Right lung (tissue), 10 donors: ENCODE measurements at places on chromosomes 12 and 14. TPM values are rescaled to one million over a fixed set of nuclear protein-coding genes. Genes with fewer than 3 reads are reported as not detected.

KRT5 gene
- 0.29 TPM for polyA plus RNA-seq

ESPL1 gene
- polyA plus RNA-seq, result 13.1 TPM

GALNT9 gene
- polyA plus RNA-seq, result 3.0 TPM

ANAPC5 gene
- 181 TPM for polyA plus RNA-seq

C12orf54 gene
- polyA plus RNA-seq, result 0.49 TPM

PRH2 gene
- polyA plus RNA-seq, result 0.72 TPM

ALG10B gene
- polyA plus RNA-seq, result 12.4 TPM

RFX4 gene
- polyA plus RNA-seq, result not detected

ADAM21 gene
- 0.89 TPM for polyA plus RNA-seq

OTUB2 gene
- polyA plus RNA-seq, result 3.9 TPM

CD4 gene
- 73.5 TPM for polyA plus RNA-seq

TMEM63C gene
- polyA plus RNA-seq, result 1.2 TPM

PLBD1 gene
- 34.1 TPM for polyA plus RNA-seq

TRHDE gene
- polyA plus RNA-seq, result 2.8 TPM

LRRC10 gene
- polyA plus RNA-seq, result not detected

CBX5 gene
- 110 TPM for polyA plus RNA-seq

MYF5 gene
- polyA plus RNA-seq, result not detected

- DNase-seq, result no peak
Observed at GRCh38 chr12:42474391-42474790, 115.2 kb downstream of the PRICKLE1 start.

DNA sequence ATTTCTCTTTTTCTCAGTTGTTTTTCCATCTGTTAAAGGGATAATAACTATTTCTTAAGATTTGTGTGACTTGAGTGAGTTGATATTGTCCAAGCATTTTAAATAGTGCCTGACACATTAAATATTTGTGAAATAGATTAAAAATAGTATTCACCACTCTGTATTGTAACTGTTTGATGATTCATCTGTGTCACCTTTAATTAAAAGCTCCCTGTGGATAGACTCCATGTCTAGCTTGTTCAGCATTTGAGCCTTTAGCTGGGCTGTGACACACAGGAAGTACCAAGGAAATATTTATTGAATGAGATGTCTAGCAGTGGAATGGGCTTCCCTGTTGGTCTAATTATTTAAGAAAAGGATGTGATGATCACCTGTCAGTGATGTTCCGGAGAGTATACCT is 1.8 kb upstream of the GLIPR1L2 start:
- no peak for DNase-seq

DNA sequence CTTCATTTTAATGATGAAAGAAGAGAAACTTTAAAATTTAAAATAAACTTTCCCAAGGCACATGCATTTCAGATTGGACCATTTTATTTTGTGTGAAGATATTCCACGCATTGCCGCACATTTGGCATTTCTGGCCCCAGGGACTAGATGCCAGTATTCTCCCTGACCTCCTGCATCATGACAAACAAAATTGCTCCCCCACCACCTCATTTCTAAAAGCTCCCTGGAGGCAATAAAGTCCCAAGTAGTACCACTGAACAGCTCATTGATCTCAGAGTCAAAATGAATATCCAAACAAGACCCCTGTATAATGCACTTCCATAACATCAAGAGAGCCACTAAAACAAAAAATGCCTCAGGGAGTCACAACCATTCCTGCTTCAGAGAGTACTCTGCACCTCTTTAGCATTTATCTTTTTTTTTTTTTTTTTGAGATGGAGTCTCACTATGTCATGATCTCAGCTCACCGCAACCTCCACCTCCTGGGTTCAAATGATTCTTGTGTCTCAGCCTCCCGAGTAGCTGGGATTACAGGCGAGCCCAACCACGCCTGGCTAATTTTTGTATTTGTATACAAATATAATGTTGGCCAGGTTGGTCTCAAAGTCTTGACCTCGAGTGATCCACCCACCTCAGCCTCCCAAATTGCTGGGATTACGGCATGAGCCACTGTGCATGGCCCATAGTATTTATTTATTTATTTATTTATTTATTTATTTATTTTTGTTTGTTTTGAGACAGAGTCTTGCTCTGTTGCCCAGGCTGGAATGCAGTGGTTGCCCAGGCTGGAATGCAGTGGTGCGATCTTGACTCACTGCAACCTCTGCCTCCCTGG is 48.8 kb upstream of the RASSF3 start:
- no peak for DNase-seq

GRCh38 chr12:46406352-46407027 is 33.9 kb upstream of the SLC38A2 start:
- DNase-seq, result no peak

- DNase-seq, result peak; percentile 82
Observed at GRCh38 chr14:22338917-22339715, 249.9 kb downstream of the DAD1 start.

DNA sequence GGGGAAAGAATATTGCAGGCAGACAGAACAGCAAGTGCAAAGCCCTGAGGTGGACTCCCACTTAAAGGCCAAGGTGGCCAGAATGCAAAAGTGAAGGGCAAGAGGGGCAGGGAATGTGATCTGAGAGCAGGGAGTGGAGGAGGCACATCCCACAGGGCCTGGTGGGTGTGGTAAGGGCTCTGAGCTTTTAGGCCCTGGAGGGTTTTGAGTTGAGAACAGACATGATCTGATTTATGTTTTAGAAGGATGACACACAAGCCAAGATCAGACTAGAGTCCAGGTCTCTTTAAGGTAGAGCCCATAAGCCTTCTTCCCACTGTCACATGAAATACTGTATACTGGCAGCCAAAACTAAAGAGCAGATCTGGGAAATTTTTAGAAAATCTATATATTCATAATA is 162.5 kb downstream of the SLC38A4 start:
- DNase-seq, result no peak

GRCh38 chr12:6345319-6346091 is 3.6 kb upstream of the TNFRSF1A start:
- DNase-seq, result no peak

DNA sequence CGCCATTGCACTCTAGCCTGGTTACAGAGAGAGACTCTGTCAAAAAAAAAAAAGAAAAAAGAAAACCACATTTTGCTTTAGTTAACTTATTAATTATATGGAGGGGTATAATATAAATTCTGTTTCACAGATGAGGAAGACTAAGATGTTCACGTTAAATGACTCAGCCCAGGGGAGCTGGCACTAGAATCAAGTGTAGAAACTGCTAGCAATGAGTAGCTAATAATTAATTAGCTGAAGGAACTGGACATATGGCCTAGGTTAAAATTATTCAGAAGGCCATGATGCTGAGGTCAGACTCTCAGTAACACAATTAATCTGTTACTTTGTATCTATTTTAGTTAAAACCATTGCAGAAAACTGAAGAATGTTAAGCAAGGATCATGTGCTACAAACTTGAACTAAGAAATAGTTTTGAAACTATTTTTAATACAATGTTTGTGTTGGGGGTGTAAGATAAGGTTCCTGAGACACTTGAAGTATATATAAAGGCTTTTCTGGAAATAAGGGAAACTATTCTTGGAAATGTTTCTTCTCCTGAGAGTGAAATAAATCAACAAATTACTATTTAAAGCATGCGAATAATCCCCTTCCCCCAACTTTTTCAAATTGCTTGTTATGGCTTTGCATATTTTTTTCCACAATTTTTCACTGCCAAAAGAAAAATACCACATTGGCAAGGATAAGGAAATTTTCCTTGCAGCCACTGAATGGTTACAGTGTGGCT is 589.3 kb downstream of the SOX5 start:
- no peak for DNase-seq

- no peak for DNase-seq
Observed at GRCh38 chr14:76274324-76274723, 101.6 kb upstream of the ESRRB start.

DNA sequence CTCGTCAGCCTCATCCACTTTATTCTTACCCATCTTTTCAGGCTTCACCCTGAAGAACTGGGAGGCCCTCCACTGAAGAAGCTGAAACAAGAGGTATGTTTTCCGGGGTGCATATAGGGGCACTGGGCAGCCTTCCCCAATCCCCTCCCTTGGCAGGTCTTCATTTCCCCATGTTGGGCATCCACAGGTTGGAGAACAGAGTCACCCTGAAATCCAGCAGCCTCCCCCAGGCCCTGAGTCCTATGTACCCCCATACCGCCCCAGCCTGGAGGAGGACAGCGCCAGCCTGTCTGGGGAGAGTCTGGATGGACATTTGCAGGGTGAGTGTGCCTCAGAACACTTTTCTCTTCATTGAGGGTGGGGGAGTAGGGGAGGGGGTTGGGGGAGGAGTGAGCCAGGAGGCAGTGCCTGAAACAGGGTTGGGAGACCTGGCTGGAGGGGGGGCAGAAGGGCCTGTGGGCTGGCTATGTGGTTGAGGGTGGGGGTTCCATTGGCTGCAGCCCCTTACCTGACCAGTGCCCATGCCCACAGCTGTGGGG is 4.0 kb downstream of the NAB2 start:
- DNase-seq, result no peak

GRCh38 chr12:67598598-67598997 is 49.9 kb upstream of the DYRK2 start:
- no peak for DNase-seq

GRCh38 chr12:132247718-132248452 is 81.5 kb downstream of the GALNT9 start:
- no peak for DNase-seq

DNA sequence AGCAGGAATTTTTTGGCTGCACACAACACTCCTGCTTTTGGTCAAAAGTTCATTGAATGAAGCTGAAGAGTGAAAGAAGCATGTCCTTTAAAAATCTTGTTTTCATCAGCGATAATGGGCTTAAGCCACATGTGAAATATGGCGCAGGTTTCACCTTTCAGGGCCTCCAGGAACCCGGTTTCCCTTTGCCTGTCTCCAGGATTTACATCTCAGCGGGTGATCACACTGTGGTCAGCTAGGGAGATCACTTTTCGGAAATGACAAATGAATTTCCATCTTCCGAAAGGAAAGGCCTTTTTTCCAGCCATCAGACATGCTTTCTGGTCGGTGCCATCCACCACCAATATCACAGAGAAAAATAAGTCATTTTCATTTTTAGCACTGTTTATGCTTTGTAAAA is 727.1 kb upstream of the TBX3 start:
- no peak for DNase-seq

DNA sequence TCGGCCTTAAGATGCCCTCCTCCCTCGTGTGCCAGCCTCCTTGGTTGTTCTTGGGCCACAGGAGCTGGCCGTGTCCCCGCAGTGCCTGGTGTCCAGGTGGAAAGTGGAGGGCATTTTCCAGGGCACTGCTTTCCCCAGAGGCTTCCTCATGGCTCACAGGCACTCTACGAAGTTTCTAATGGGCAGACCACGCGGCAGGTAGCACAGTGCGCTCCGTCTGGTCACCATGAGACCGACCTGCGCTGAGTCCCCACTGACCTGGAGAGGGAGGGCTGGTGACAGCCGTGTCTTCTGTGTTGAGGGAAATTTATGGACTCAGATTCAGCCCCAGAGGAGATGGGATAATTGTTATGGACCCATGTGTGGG is 186.3 kb downstream of the ADGRD1 start:
- no peak for DNase-seq

DNA sequence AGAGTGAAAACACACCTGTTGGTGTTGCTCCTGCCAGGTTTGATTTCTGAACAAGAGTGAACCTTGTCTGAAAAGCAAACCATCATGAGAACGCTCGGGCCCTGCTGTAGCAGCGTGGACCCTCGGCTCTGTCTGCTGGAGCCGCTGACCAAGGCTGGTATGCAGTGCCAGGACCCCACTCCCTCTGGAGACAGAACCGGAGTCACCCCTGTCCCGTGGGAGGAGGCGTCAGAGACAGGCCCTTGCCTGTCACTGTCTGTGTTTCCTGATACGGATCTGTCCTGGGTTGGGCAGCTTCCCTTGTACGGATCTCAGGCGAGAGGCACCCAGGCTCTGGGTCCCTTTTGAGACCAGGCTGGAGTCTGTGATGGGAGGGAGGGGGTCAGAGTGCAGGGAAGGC is 111.6 kb downstream of the ADGRD1 start:
- DNase-seq, result no peak

GRCh38 chr12:68376901-68377300 is 44.7 kb upstream of the MDM1 start:
- no peak for DNase-seq

GRCh38 chr12:58633479-58633878 is 286.8 kb downstream of the LRIG3 start:
- DNase-seq, result no peak

DNA sequence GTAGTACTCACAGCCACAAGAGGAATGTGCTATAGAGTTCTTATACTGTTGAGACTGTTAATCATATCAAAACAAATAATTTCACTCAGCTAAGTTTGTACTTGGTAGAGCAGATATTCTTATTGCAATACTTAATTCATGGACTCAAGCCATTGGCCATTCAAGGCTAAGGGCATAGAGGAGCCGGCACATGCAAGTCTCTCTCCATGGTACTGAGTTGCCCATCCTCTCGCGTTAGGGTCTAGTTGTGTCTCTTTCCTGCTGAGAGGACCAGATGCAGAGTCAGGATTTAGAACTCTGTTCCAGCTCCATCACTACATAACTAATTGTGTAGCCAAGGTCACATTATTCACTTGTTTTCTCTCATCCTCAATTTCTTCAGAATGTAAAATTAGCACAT is 14.4 kb upstream of the TUNAR start:
- no peak for DNase-seq

GRCh38 chr12:56596815-56597214 is 33.3 kb downstream of the BAZ2A start:
- no peak for DNase-seq

- DNase-seq, result no peak
Observed at GRCh38 chr14:36845356-36846012, 183.8 kb downstream of the PAX9 start.

DNA sequence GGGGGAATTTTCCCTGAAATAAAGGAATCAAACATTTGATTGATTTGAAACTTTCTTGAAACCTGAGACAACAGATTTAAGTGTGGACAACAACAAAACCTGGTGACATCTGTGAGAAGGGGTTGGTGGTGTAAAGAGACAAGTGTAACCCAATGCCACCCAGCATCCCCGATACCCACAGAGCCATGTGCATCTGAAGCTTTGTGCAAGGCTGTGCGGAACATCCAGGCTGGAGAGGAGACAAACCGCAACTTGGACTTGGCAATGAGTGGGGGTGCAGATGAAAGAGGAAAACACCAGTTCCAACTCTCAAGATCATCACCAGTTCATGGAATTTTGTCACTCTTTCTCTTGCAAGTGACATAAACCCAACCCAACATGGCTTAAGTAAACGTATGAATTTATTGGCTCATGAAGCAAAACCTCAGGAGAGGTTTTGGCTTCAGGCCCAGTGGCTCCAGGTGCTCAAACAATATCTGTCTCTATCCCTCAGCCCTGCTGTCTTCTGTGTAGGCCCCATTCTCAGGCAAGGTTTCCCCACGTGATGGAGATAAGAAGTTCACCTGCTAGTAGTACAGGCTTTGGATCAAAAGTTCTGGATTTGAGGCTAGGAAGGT is 55.2 kb upstream of the NTF3 start:
- no peak for DNase-seq

DNA sequence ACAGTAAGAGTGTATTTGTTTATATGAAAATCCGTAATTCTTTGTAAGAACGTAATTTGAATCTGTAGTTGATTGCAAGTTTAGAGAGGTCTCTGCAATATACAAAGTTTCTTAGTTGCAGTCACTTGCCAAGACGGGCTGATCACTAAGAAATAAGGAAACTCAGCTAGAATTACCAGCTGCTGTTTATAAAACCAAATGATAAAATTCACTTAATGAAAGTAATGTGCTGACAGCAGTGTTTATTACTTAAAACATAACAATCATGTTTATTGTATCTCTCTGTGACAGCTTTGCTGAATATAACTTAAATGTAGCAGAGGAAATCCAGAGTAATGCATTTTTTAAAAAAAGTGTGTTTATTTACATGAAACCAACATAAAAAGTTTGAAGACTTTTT is 31.2 kb downstream of the SRGAP1 start:
- DNase-seq, result peak; percentile 61

- DNase-seq, result no peak
Observed at GRCh38 chr12:112304436-112304835, 77.8 kb downstream of the HECTD4 start.
